Fibroblast of skin of left biceps (primary cell): ENCODE measurements at places on chromosomes 16 and 17.

- no peak for DNase-seq
These were observed 5.6 kb downstream of the REXO5 start for GRCh38 chr16:20811889-20812439.

DNA sequence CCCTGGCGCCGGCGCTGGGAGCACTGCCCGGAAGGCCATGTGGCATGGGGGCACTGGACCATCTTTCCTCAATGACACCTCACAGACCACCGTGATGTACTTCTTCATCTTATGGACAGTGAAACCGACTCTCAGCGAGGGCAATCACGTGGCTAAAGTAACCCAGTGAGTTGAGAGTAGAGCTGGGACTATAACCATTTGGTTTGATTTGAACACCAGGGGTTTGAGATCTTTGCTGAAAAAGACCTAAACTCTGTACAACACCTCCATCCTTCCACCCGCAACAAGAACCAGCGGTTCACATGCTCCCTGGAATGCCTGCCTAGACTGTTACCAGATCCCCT is 3.3 kb downstream of the ITGA2B start:
- no peak for DNase-seq

DNA sequence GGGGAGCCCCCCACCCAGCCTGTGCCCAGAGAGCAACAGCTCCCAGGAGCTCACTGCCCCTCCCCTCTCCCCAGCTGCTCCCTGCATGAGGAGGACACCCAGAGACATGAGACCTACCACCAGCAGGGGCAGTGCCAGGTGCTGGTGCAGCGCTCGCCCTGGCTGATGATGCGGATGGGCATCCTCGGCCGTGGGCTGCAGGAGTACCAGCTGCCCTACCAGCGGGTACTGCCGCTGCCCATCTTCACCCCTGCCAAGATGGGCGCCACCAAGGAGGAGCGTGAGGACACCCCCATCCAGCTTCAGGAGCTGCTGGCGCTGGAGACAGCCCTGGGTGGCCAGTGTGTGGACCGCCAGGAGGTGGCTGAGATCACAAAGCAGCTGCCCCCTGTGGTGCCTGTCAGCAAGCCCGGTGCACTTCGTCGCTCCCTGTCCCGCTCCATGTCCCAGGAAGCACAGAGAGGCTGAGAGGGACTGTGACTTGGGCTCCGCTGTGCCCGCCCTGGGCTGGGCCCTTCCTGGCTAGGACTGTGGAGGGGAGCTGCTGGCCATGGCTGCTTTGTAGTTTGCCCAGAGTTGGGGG is 584 bp downstream of the TCAP start:
- DNase-seq: no peak

DNA sequence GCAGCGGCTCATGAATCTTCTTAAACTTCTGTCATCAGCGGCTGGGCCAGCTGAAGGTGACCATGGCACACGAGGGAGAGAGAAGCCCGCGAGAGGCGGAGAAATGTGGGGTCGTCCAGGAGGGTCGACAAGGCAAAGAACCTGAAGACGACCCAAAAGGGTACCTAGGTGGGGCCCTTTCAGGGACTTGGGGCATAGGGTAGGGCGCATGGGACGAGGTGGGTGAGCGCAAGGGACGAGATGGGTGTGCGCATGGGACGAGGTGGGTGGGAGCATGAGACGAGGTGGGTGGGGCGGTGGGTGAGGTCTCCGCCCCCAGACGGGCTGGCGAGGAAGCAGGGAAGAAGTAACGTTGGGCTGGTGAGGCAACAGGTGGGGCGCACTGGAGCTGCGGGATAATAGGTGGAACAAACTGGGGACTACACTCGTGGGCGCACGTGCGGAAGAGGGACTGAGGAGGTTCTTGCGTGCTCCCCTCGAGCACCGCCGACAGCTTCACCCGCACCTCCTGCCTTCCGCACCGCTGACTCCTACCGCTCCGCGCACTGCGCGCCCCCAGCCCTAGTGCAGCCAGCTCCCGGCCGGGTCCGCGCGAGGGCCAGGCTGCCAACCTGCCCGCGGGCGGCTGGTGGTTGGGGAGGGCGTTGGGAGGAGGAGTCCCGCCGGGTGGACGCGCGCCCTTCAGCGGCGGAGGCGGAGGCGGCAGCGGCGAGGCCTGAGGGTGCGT is 23.2 kb upstream of the CRYM start:
- no peak for DNase-seq

- no peak for DNase-seq
These were observed 23.9 kb upstream of the CLEC3A start for GRCh38 chr16:77998350-77999023.

- DNase-seq: peak; percentile 42
These were observed 16.6 kb upstream of the C16orf74 start for GRCh38 chr16:85767531-85767930.

- DNase-seq: no peak
These were observed 19.7 kb downstream of the DEXI start for GRCh38 chr16:10922328-10923145.

DNA sequence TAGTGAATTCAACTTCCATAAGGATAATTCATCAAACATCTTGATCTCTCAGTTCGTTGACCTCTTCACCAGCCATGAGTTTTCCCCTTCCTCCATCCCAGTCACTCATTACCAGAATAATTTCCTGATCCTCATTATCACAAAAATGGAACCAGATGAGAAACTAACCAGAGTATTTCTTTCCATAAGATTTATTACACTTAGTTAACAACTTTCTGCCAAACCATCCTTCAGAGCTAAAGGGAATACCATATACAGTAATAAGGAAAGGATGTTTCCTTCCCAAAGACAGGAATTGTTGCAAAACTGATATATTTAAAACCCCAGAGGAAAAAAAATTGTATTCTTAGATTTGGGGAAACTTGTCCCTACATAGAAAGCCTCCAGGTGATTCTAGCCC is 8.6 kb downstream of the KRTAP29-1 start:
- DNase-seq: peak; percentile 48
